HAP-1 (cell line): ENCODE measurements at places on chromosomes 11 and 22.

DNA sequence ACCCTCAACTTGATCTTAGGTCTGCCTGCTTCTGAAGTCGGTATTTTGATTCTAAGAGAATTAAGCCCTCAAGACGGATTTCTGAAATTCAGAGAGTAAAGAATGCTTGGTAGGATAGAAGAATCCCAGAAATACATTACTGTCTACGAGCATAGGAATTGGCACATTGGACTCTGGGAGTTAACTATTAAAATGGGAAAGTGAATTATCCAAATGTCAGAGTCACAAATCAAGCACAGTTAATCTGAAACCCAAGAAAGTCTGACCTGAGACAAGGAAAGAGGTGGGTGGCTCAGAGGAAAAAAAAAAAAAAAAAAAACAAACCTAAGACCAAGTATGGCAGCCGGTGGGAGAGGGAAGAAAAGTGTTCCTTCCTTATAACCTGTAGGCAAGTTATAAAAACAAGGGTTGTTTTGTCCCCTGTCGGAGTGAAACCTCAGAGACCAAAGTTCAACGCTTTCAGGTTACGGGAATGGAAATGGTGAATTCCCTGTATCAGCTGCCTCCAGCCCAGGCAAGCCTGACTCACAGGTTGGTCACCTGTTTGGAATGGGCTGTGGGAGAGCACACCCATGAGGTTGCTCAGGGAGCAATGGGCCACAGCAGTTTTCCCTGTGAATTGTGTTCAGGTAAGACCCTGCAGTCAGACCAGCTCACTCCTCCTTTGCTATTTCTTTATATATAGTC, 139.0 kb downstream of the ETS1 start:
- no peak for DNase-seq

DNA sequence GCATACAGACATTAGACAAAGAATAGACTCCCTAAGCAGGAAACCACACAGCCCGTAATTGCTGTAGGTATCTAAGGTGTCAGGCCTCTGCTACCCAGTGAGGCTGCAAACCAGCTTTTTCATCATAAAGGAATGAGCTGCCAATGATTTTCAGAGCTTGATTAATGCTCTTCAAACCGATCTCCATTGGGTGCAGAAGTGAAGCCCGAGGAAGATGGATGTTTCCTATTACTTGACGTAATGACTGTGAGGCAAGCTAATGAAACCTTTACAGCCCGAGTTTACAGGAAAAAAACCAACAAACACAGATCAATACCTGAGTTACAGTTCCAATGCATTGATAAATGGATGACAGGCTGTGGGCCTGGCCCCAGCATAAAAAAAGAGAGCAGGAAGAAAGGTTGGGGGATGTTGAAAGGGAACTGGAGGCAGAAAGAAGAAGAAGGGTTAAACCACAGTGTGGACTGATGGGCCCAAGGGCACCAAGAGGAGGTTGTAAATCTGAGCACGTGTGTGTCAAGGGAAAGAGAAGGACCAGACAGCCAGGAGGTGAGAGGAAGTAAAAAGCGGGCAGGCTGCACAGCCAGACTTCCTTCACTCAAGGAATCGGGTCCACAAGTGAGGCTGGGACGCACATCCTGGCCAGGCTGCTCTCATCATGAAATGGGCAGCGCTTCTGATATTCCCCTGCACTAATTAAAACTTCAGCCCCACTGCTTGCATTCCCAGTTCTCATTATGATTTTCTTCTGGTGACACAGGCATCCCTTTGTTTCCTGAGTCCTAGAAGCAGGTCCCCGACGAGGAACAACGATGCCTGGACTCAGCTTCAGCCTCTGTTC, 70.6 kb upstream of the NTM start:
- no peak for DNase-seq

- no peak for DNase-seq
Observed at GRCh38 chr11:79116600-79116999, 324.2 kb downstream of the TENM4 start.

- DNase-seq: no peak
Observed at GRCh38 chr22:42187646-42188045, 57.0 kb upstream of the CYP2D6 start.

GRCh38 chr22:37157516-37158285, 8.0 kb upstream of the IL2RB start:
- no peak for DNase-seq

GRCh38 chr11:502288-503178, 4.5 kb downstream of the RNH1 start:
- DNase-seq: no peak

DNA sequence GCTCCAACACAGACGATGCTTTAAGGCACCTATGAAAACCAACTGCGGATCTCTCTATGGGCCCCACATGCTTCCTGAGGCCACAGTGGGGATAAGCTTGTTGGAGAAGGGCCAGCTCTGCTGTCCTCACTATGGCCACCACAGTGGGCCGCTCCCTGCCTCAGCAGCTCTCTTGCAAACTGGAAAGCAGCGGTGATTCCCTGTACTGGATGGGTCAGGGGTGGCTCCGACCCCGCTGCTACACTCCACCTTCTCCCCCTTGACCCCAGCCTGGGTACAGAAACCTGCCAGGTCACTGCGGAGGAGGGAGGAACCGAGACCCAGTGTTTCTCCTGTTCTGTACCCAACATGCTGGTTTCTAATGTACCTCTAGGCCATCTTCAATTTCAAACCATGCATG, 403.9 kb downstream of the CTTN start:
- no peak for DNase-seq

- DNase-seq: no peak
Observed at GRCh38 chr11:47587723-47588326, 1.3 kb downstream of the FAM180B start.

DNA sequence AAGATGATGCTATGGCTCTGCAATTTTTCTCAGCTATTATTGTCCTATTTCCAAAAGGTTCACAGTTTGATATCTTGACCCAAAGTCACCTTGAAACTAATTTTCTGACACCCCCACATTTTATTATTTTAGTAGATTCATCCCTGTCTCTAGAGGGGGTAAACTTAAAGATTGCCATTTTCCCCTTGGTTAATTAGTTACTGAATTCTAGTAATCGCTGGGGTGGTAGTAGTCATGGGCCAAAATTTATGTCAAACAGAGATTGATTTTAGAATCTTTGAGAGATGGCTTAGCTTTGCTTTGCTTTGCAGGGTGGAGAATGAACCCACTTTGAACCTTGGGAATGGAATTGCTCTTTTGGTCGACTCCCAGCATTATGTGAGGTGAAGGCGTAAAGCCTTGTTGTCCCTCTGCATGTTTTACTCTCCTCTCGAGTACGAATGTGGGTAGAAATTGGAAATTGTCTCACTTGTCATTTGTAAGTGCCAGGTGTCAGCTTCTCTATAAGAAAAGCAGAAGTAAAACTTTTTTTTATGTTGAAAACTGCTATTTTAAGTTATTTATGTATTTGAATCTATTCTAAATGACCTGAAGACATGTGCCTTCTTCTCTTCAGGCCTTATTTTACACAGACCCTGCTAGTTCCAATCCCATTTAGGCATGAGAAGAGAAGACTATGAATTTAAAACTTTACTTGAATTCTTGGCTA, 42.4 kb upstream of the RCE1 start:
- DNase-seq: no peak

- DNase-seq: no peak
Observed at GRCh38 chr22:32606181-32606580, 131.6 kb downstream of the FBXO7 start.

DNA sequence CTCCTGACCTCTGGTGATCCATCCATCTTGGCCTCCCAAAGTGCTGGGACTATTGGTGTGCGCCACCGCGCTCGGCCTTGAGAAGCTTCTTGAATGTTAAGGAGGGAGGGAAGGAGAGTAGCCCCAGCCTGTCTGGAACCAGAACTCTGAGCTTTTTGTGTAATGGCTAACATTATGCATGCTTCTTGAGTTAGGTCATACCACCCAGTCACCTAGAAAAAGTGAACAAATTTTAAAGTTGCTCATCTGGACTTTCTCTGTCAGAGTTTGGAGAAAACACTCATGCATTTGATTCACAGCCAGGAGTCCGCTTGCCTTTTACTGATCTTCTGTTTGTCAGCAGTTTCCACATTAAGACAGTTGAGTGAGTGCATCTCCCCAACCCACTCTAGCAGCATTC, 82.1 kb downstream of the PPP6R3 start:
- no peak for DNase-seq

DNA sequence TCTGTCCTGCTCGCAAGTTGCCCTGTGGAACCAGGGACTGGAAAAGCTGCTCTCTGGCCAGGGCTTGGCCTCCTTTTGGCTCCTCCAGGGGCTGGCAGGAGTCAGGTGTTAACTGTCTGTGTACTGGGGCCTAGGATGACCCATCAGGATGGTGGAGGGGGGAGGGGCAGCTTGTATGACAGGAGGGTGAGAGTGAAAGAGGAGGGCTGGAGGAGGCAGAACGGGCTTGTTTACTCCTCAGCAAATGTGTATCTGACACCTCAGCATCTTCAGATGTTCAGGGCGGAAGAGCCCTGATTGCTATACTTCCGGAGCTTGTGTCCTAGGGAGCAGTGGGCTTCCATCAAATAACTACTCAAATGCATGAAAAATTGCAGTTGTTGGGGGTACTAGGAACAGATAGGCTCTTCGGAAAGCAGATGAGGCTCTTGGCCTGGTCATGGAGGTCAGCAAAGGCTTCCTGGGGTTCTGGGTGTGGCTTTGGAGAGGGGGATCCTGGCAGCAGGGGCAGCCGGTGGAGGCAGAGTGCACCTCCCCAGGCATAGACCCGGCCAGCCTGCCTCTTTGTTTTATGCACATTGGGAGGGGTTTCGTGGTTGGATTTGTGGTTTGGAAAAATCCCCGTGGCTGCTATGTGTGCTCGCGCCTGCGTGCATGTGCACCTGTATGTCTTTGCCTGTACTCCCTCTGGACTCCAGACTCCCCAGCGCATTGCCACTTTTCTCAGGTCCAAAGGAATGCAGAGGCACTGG, 31.2 kb downstream of the CD82 start:
- DNase-seq: no peak

DNA sequence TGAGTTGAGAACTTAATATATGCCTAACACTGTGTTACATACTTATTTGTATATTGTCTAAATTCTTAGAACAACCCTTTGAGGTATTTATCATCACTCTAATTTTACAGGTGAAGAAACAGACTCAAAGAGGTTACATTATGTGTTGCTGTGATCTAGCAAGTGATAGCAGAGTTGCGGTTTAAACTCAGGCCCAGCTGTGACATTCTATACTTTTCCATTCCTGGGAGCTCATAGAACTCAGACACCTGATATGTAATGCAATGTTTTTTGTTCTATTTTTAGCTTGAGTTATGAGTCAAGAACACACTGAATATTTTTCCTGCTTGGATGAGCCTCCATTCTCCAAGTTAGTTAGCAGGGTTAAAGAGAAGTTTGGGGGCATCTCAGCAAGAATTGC, 449.7 kb upstream of the DDI1 start:
- DNase-seq: no peak

- DNase-seq: no peak
Observed at GRCh38 chr22:19775496-19776325, 15.1 kb downstream of the TBX1 start.

- no peak for DNase-seq
Observed at GRCh38 chr11:128193615-128194014, 393.7 kb downstream of the ETS1 start.

DNA sequence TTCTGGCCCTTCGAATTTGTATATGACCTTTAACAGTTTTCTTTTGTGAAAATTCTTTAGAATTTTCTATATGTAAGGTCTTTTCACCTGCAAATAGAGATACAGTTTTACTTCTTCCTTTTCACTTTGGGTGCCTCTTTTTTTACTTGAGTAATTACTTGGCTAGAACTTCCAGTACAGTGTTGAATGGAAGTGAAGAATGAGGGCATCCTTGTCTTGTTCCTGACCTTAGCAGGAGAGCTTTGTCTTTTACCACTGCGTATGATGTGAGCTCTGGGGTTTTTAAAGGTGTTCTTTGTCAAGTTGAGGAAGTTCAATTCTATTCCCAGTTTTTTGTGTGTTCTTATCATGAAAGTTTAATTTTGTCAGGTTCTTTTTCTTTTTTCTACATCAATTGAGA, 21.6 kb downstream of the ZFP91 start:
- DNase-seq: no peak

- DNase-seq: no peak
Observed at GRCh38 chr11:84981301-84981700, 645.8 kb downstream of the DLG2 start.

DNA sequence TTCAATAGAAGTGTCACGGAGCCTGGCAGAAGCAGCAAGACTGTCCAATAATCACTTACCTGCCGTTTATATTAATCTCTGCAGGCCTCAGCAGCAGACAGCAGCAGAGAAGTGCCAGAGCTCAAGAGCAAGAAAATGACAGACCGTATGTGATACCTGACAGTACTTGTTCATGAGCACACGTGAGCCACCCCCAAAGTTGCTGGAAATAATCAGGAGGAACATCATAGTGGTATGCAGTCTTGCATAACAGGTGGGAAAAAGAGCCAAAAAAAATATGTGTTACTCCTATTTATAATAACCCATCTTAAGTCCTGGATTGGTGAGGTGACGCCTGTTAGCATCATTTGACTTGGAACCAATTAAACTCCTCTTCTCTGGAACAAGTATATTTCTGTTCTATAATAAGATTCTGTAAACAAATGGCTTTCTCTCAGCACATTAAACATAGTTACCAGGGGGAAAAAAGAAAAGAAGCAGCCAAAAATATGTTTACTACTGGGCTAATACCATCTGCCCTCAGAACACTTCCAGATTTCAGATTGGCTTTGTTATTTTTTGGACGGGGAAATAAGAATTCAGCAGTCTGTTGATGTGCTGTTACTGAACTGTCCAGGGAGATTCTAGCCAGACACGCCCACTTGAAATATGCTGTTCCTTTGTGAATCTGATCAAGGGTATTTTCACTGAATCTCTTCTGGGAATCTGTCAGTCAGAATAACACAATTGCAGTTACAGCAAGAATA, 7.9 kb upstream of the SLN start:
- DNase-seq: peak; percentile 36

- DNase-seq: no peak
Observed at GRCh38 chr22:28440592-28441390, 238.8 kb downstream of the TTC28 start.

- no peak for DNase-seq
Observed at GRCh38 chr11:100105982-100106358, 581.1 kb upstream of the ARHGAP42 start.

- DNase-seq: no peak
Observed at GRCh38 chr11:7314811-7315604, 63.3 kb downstream of the SYT9 start.

GRCh38 chr11:119415966-119416365, 7.0 kb downstream of the THY1 start:
- no peak for DNase-seq

- DNase-seq: peak; percentile 64
Observed at GRCh38 chr22:33922349-33922681, 2.0 kb upstream of the LARGE1 start.

- peak; percentile 36 for DNase-seq
Observed at GRCh38 chr22:43945632-43946383, 9.4 kb upstream of the SAMM50 start.

- no peak for DNase-seq
Observed at GRCh38 chr11:120959189-120959588, 64.7 kb upstream of the TBCEL start.

GRCh38 chr11:27898166-27898565, 197.9 kb upstream of the BDNF start:
- no peak for DNase-seq
